ENCODE measurements at places on chromosomes 4 and X. TPM values are rescaled to one million over a fixed set of nuclear protein-coding genes. Genes with fewer than 3 reads are reported as not detected.

Gene WDR45
- total RNA-seq = 75.6 TPM

Gene ETNPPL
- not detected for total RNA-seq

Gene SORCS2
- total RNA-seq = 0.26 TPM

Gene TRIM61
- total RNA-seq = 4.1 TPM

Gene UGDH
- 57.3 TPM for total RNA-seq

Gene AFP
- not detected for total RNA-seq

Gene RAI2
- total RNA-seq = 6.0 TPM

Gene PFKFB1
- not detected for total RNA-seq

Gene SERPINA7
- not detected for total RNA-seq

Gene PROM1
- 24.6 TPM for total RNA-seq

Gene EDA
- total RNA-seq = 0.51 TPM
